Mesenteric fat pad (tissue), 1 donor: ENCODE measurements at places on chromosomes 5 and 9. TPM values are rescaled to one million over a fixed set of nuclear protein-coding genes. Genes with fewer than 3 reads are reported as not detected.

- no peak for DNase-seq
Measured at GRCh38 chr5:44875661-44876605, 67.2 kb downstream of the MRPS30 start.

DNA sequence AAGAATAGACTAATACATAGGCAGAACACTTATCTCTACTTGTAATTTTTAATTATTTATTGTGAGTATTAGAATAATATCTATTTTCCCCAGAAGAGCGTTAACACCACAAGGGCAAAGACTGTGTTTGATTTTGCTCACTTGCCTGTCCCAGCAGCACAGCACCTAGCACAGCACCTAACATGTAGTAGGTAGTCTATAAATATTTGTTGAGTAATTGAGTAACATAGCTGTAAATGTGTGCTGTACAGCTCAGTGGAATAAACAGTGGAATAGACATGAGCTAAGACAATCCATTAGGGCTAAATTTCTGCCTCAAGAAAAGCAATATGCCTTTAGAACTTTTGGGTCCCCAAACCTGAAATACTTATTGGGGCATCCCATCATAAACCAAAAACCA is 49.3 kb upstream of the VCAN start:
- no peak for DNase-seq

DNA sequence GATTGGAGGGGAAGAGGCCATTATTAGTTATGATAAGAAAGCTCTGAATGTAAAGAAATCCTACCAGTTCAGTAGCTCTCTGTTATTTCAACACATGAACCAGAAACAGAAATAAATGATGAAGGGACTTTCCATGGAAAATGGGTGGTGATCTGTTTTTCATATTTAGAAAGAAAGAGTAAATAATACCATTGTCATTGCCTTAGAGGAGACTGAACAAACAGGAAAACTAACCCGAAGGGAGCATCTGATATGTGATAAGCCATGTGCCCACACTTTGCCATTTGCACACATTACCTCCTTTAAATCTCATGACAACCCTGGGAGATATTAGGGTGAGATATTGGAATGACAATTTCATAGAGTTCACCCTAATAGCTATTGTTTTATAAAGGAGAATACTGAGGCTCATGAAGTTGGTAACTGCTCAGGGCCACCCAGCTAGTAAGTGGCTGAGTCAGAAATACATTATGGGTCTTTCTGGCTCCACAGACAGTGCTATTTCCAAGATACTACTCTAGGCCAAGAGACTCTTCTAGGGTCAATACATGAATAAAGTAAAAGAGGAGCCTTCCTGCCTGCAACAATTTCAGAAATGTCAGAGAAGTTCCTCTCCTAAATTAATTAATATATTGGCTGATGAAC is 111.0 kb upstream of the SLIT3 start:
- no peak for DNase-seq

Gene SV2C
- total RNA-seq: not detected

GRCh38 chr5:178323961-178324360 is 91.4 kb upstream of the PHYKPL start:
- DNase-seq: no peak

Gene MAMDC2
- 3.7 TPM for total RNA-seq

DNA sequence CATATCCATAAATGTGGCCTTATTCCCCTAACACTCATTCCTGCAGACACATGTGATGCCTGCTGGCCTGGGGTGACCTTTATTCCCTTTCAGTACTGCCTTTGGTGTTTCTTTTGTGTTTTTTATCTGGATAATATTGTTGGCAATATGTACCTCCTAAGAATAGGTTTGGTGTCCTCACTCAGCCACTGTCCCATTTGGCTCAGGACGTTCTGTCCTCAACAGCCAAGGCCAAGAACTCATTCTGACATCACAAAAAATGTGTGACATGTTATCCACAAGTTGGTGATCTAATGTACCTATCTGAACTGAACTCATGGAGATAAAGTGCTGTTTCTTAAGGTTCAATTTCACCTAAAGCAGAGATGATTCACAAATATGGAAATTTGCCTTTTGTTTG is 142.9 kb upstream of the GRAMD2B start:
- no peak for DNase-seq

GRCh38 chr9:86406366-86406765 is 52.2 kb upstream of the TUT7 start:
- no peak for DNase-seq

Gene DBN1
- total RNA-seq: 44.3 TPM

Gene SMIM33
- not detected for total RNA-seq

Gene EQTN
- total RNA-seq: not detected

DNA sequence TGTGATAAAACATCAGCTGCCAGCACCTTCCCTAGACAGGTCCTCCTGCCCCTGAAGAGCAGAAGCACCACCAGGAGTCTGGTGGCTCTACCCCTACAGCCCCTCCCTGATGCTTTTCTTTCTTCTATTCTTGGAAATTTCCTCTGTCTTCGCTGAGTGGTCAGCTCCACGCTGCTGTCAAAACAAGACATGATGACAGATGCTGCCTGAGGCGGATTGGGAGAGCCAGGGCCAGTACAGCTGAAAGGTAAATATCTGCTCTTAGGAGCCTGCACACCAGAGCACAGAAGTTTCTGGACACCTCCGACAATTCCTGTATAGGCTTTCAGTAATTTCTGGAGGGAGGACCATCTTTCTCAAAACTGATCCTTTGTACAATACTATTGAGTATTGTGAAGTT is 4.7 kb upstream of the OR1Q1 start:
- DNase-seq: no peak

GRCh38 chr5:150978590-150978989 is 41.8 kb upstream of the GPX3 start:
- DNase-seq: no peak

Gene MED10
- total RNA-seq: 30.8 TPM

DNA sequence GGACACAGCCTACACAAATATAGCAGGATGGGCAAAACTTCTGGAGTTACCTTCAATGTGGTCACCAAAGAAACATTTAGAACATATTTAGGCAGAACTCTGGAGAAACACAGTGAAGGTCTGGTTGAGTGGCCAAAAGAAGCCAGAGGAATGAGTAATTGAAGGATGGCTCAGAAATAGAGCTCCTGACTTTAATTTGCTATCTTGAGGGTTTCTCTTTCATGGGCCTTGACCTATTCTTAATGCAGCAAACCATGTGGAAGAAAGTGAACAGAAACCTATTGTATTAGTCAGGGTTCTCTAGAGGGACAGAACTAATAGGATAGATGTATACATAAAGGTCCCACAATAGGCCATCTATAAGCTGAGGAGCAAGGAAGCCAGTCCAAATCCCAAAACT is 650.5 kb downstream of the ACTL7B start:
- DNase-seq: no peak

Gene SPINK6
- not detected for total RNA-seq

Gene MLANA
- total RNA-seq: not detected

- DNase-seq: no peak
Measured at GRCh38 chr9:22056402-22056801, 47.3 kb upstream of the CDKN2B start.

Gene HBEGF
- 48.5 TPM for total RNA-seq

- DNase-seq: no peak
Measured at GRCh38 chr5:15424769-15425168, 75.2 kb upstream of the FBXL7 start.

DNA sequence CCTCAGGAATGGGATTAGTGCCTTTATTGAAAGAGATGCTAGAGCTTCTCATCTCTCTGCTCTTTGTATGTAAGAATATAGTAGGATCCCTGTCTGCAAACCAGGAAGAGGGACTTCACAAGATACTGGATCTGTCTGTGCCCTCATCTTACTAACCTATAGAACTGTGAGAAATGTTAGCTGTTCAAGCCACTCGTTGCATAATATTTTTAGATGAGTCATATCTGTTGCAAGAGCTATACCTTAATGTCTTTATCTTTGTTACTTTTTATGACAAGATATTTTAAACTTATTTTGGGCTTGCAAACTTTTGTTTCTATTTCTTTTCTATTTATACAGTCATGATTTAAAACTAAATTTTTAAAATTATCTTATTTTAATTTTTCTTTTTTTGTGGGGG is 1296.8 kb upstream of the CDH6 start:
- DNase-seq: no peak

GRCh38 chr5:7754997-7755596 is 95.8 kb downstream of the CFAP90 start:
- no peak for DNase-seq

Gene PCDHGC4
- 1.7 TPM for total RNA-seq

DNA sequence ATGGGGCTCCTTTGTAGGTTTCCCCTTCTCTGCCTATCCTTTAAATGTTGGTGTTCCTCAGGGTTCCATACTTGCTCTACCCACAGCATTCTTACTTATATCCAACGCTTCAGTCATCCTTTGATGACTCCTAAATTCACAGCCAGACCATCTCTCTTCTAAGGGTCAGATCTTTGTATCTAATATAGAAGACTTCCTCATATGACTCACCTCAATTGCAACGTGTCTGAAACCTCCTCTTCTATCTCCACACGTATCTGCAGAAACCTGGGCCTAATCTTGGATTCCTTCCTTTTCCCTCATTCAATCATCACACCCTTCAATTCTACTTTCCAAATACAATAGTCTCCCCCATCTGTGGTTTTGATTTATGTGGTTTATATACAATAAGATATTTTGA is 68.3 kb downstream of the HMGCR start:
- DNase-seq: no peak

GRCh38 chr5:89015409-89015808 is 132.4 kb upstream of the MEF2C start:
- DNase-seq: no peak

Gene RMI1
- total RNA-seq: 3.6 TPM

DNA sequence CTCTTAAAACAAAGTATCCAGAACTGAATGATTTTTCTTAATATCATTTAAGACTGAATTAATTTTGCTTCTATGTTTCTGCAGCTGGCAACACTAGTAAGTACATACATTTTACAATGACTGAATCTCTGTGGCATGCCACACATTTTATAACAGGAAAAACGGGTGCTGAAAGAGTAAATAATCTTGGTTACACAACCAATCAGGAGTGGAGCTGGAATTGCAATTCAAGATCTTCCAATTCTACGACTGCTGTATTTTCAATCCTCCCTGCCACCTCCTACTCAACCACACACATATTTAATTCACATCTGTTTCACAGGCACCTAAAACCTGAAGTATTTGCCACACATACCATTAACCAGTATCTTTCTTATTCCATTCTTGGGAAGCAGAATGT is 52.7 kb upstream of the NR5A1 start:
- no peak for DNase-seq

Gene ZNF462
- 45.2 TPM for total RNA-seq

DNA sequence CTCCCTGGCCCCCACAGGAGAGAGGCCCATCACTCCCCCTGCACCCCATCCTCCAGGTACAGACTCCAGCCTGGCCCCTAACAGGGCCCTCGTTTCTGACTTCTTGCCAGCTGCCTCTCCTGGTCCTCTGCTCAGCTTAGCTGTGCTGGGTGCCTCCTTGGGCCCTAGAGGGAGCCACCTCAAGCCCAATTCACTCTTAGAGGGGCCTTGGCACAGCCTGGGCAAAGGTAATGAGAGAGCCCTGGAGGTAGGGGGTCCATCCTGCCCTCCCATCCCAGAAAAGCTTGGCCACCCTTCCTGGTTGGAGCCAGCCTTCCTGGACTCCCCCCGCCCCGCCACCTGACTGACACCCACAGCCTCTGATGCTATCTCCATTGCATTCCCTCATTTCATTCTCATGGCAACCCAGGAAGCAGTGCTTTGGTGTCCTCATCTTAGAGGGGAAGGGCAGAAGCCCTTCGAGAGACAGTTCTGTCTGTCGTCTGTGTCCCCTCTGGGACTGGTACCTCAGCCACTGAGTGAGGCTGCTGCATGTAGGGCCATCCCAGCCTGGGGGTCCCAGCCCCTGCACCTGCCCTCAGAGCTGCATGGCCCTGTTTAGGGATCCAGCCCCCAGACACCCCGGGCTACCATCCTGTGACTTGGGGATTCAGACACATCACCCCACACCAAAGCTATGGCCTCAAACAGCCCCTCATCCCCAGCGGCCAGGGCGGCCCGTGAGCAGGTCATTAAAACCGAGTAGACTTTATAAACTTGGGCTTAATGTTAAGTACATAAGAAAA is 95.5 kb downstream of the BARX1 start:
- DNase-seq: no peak

GRCh38 chr5:74500110-74500917 is 140.2 kb downstream of the ENC1 start:
- no peak for DNase-seq

GRCh38 chr5:157523976-157524375 is 51.6 kb downstream of the ADAM19 start:
- DNase-seq: no peak

- peak; percentile 80 for DNase-seq
Measured at GRCh38 chr9:93577975-93578682, 1.7 kb downstream of the PHF2 start.

- DNase-seq: no peak
Measured at GRCh38 chr9:96638606-96639364, 16.3 kb downstream of the PRXL2C start.

Gene FAM151B
- 4.0 TPM for total RNA-seq

GRCh38 chr9:136052472-136052880 is 42.6 kb downstream of the NACC2 start:
- DNase-seq: peak; percentile 83

DNA sequence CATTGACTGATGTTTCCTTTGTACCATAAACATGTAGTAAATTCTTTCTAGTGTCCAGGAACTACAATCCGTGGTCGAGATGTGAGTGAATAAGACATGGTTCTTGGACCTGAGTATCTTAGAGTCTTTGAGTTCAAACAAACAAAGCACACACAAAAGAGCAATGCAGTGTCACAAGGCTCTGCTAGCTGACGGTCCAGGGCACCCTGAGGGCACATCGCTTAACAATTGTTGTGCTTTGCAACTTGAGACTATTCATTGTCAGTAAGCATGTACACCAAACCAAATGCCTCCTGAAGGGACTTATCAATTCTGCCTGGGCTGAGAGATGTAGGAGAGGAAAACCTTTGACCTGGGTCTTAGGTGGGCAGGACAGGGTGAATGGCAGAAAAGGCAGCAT is 84.8 kb downstream of the CAMK4 start:
- DNase-seq: no peak

DNA sequence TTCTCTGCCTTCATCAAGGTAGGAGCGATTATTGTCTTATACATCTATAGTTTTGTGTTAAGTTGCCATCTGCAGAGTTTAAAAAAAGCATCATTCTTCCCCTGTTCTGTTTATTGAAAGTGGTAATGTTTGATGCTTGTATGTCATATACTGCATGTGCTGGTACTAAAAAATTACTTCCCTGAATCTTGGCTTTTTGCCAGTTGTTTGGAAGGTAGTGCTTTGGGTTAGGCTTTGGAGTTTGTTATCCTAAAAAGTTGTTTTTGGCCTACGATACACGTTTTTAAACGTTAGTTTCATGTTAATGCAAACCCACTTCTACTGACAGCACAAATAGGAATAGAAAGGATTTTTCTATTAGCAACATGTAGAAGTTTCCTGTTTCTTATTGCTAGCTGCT is 158.3 kb downstream of the GIN1 start:
- no peak for DNase-seq

GRCh38 chr9:38010918-38011704 is 57.9 kb downstream of the SHB start:
- no peak for DNase-seq

- no peak for DNase-seq
Measured at GRCh38 chr5:143662020-143662419, 149.9 kb upstream of the HMHB1 start.

GRCh38 chr5:173767574-173768266 is 120.4 kb upstream of the CPEB4 start:
- DNase-seq: no peak

Gene DIAPH1
- 49.5 TPM for total RNA-seq
